Bone marrow (tissue), 2 donors: ENCODE measurements at places on chromosomes 6 and 20.

GRCh38 chr6:164640956-164641355, 668.4 kb downstream of the C6orf118 start:
- no peak for DNase-seq

- no peak for DNase-seq
These were observed at the start of gene SERPINB6 for GRCh38 chr6:2971420-2972218. SERPINB6 (minus strand) TSS chr6:2971567; CDS start chr6:2959332, 12,235 bp downstream.

- DNase-seq = no peak
These were observed 237.5 kb upstream of the TAB2 start for GRCh38 chr6:149079911-149080491.

- no peak for DNase-seq
These were observed 326.2 kb downstream of the CD83 start for GRCh38 chr6:14443629-14444268.

DNA sequence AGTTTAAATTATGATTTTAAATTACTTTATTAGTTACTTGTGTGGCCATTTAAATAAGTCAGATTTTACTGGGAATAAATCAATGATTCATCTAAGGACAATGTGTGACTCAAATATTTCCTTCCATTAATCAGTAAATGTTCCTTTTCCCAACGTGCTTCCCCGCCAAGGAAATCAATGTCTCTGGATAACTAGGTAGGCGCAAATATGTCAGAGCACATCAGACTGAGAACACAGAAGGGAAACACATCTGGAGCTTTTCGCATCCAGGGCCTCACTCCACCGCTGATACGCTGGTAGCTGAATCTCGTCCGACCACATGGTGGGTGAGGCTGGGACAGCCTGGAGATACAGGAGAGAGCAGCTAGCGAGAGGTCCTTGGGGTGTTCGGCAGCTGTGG, 56.4 kb upstream of the RPS6KA2 start:
- DNase-seq = no peak

DNA sequence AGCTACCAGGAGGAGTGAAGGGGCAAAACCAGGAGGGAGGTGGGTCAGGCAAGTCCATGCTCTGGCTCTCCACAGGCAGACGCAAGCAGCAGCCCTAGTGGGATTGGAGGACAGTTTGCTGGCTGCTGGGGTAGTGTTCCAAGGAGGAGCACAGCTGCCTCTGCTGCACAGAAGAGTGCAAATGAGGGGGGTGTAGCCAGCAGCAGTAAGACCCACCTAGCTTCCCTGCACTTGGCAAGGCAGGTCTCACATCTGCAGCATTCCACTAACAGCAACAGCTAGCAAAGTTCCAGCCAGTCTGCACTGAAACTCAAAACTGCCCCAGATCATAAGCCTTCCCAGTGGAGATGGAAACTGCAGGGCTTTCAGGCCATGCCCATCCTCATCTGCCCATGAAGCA, 405.0 kb downstream of the UTRN start:
- no peak for DNase-seq

GRCh38 chr20:58188527-58188926, 39.9 kb downstream of the ANKRD60 start:
- DNase-seq = no peak

DNA sequence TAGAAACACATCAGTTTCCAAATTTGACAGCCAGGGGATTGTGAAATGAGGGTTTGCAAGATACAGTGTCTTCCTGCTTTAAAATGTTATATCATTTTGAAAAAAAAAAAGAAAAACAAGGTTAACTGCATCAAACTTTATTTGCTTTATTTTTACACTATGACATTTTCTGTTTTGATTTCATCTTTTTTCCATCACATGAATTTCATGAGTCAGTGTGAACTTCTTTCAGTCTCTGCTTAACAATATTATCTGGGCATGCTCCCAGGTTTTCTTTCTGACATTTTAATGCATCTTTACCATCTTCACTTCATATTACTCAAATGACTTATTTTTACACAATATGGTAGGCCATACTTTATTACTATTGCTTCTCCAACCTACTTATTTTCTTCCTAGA, 1.9 kb downstream of the NCOA7 start:
- DNase-seq = no peak
